ENCODE measurements at places on chromosomes 1 and 21.

- no peak for DNase-seq
Observed at GRCh38 chr1:84145068-84145467, 997 bp downstream of the PRKACB start.

DNA sequence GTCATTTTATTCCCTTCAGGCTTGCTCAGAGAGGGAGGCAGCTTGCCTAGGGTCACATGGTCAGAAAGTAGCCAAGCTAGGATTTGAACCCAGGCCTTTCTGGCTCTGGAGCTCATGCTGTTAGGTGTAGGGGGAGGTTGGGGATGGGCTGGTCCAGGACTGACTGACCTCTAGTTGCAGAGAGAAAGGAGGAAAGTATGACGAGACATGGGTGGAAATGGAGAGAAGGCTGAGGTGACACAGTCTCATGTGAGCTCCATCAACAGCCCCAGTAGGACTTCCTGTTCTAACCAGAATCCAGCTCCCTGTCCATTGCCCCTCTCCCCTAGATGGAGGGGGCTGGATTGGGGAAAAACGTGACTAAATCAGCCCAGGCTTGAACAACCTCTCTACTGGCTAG is 15.5 kb upstream of the SYNC start:
- DNase-seq: no peak

DNA sequence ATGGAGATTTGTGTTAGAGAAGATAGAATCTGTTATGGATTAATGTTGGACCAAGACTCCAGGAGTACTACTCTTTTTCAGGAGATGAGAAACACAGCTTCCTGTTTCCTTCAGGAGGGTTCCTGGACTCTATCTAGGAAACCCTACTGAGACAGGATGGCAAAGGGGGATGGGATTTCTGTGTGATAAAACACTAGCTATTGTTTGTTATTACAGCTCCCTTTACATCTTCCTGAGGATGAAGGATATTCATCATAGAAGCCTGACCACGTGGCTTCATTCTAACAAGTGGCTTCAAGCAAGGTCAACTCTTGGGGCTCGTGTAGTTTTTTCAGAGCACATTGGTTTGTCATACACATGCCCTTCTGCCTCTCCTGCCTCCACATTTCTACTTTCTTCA is 33.3 kb downstream of the RGL1 start:
- no peak for DNase-seq

GRCh38 chr21:28627691-28628090 is 365.0 kb downstream of the LTN1 start:
- no peak for DNase-seq

GRCh38 chr1:163574119-163574518 is 252.4 kb downstream of the NUF2 start:
- no peak for DNase-seq

DNA sequence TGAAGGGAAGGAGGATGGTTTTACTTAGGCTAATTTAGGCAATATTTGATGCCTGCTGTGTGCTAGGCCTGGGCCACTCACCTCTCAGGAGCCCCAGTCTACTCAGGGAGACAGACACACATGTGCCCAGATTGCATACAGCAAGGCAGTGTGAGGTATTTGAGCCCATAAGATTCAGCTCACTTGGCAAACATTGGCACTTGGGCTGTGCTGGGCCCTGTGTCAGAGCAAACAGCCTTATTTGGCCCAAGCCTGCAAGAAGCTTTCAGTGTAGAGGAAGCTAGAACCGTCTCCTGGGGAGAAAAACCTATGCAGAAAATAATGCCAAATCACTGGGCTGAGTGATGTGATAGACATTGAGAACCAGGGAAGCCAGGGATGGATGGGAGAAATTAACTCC is 3.9 kb upstream of the SYNC start:
- no peak for DNase-seq

GRCh38 chr1:67307251-67308060 is at the start of gene IL12RB2:
TSS of gene IL12RB2 (plus strand) at chr1:67307873. CDS start at chr1:67320369, 12,496 bp downstream.
- DNase-seq: no peak

- peak; percentile 32 for DNase-seq
Observed at GRCh38 chr1:92961896-92962752, 862 bp upstream of the DIPK1A start.

GRCh38 chr1:159040893-159041724 is 31.4 kb downstream of the IFI16 start:
- DNase-seq: no peak

DNA sequence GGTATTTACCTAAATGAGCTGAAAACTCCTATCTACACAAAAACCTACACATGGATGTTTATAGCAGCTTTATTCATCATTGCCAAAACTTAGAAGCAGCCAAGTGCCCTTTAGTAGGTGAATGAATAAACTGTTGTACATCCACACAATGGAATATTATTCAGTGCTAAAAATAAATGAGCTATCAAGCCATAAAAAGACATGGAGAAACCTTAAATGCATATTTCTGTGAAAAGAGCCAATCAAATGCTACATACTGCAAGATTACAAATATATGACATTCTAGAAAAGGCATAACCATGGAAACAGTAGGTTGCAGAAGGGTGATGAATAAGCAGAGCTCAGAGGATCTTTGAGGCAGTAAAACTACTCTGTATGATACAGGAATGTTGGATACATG is 23.3 kb downstream of the ABCB10 start:
- no peak for DNase-seq

DNA sequence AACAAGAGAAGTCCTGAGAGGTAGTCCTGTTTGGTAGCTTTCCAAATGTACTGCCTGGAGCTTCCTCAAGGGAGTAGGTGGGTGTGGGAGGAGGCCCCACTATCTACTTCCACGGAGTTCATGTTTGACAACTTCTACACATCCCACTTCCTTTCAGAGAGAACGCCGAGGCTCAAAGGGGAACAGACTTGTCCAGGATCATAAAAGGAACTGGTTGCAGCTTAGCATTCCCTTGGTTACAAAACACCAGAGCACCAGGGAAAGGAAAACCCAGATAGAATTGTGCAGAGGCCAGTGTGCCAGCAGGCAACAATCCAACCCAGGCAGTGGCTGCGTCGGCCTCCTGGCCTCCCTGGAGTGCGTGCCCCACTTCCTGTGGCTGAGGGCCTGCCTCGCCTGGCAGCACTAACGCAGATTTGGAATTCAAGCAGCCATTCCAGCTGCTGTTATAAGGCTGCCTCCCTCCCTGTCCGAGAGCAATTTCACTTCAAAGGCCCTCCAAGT is 4.2 kb upstream of the RAP1GAP start:
- peak; percentile 73 for DNase-seq

DNA sequence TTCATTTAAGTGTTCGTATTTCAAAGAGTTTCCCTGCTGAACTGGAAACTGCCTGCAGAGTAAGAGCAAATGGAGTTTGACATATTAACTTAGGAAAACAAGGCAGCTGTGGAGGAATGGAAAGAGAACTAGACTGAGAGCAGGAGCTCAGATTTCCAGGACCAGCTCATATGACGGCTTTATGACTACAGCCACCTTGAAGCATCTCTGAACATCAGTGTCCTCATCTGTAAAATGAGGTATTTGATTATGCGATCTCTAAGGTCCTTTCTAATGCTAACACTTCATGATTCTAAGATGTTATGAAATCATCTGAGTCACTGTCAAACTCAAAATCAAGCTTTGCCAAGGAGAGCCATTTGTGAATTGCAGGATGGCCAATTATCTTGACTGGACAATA is 112.3 kb downstream of the PRRX1 start:
- no peak for DNase-seq

GRCh38 chr1:206448471-206448870 is 21.8 kb upstream of the IKBKE start:
- DNase-seq: no peak

DNA sequence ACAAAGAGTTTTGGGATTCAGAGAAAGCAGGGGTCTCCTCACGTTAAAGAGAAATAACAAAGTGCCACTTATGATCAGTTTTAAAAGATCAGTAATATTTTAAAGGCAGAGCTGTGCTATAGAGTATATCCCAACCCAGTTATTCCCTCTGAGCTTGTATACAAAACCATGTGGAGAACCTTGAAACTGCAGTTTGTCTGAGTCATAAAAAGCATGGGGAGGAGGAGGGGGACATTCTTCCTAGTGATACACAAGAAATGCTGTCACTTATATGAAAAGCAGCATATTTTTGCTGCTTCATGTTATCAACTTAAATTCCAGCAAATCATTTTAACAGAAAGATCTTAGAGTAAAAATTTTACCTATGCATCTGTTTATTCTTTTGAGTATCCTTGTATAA is 244.5 kb downstream of the GPR52 start:
- DNase-seq: no peak

DNA sequence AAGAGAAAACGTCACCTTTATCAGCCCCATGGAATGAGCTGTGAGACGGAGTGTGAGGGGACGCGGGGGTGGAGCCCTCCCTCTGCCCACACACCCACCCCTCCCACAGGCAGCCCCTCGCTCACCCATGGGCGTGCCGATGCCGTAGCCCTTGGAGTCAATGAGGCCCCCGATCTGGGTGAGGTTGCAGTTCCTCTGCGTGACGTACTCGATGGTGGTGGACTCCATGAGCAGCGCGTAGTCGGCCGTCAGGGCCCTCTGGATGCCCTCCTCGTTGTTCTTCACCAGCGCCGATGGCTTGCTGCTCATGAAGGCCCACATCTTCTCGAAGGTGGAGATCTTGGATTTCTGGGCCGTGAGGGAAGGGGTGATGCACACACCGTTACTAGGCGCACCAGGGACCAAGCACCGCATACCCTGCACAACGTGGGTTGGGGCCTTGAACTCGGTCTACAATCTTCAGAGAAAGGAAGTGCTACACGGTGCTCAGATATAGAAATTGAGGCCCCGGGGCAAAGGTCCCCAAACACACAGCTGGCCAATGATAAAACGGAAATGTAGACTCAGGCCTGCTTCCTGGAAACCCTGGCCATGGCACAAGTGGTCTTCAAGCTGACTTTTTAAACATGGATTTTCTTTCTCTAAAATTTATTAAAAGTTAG is 228.2 kb downstream of the GRIK3 start:
- no peak for DNase-seq
